ENCODE measurements at places on chromosomes 4 and X.

GRCh38 chrX:145843146-145843904 lies 25.7 kb downstream of the SLITRK2 start:
- no peak for DNase-seq

DNA sequence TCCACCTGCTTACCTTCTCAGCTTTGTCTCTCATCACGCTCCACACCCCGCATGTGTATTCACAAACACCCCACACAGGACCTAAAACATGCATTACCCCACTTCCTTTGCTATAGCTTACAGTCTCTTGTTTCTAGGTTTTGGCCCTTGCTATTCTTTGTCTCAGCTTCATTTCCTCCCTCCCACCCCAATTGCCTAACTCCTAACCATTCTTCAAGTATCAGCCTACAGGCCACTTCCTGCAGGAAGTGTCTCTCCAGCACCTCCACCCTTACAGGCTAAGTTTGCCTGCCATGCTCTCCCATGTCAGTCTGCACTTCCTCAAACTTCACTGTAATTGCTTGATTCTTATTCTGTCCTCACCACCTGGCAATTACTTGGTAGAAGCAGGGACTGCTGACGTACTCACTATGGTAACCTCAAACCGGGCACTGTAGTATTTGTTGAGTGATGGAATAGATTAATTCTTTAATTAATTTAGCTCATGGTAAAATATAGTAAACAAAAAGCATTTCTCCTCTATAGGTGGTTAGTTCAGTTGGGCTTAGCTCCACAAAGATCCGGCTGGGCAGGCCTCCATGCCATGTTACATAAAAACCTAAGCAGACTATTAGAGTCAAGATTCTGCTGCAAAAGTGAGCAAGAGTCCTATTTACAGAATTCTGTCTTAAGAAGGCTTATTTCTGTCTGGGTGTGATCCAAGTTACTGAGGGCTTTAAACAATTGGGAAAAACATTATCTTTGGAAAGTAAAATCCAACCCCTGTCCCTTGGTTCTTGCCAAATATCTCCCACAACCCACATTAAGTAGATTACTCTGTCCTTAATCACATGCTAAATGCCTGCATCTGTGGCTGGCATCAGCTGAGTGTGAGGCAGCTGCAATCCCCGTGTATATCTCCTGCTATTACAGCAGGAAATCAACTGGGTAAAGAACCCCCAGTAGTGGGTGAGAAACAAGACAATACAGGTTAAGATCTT lies 124.7 kb upstream of the CPEB2 start:
- DNase-seq: no peak

DNA sequence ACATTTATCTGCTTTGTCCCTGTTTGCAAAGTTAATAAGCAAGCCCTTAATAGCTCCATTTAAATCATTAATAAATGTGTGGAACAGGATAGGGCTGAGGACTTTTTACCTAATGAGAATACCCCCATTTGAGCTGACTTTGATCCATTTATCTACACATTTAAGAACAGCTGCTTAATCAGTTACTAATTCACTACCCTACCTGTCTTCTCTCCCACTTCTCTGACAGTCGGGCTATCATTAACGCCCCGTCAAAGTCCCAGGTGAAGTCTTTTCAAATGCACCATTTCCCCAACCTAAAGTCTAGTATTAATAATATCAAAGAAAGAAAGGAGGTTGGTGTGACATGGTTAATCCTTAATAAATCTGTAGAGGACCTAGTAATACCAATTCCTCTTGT lies 57.2 kb upstream of the NAP1L5 start:
- DNase-seq: no peak

DNA sequence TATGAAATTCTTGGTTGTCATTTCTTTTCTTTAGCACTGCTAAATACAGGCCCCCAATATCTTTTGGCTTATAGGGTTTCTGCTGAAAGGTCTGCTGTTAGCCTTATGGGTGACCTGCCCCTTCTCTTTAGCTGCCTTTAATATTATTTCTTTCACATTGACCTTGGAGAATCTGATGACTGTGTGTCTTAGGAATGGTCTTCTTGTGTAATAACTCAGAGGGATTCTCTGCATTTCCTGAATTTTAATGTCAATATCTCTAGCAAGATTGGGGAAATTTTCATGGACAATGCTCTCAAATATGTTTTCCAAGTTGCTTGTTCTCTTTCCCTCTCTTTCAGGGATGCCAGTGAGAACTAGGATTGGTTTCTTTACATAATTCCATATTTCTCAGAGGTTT lies 292.4 kb downstream of the SLC7A11 start:
- no peak for DNase-seq

GRCh38 chr4:168883513-168883912 lies 126.5 kb downstream of the CBR4 start:
- DNase-seq: no peak

DNA sequence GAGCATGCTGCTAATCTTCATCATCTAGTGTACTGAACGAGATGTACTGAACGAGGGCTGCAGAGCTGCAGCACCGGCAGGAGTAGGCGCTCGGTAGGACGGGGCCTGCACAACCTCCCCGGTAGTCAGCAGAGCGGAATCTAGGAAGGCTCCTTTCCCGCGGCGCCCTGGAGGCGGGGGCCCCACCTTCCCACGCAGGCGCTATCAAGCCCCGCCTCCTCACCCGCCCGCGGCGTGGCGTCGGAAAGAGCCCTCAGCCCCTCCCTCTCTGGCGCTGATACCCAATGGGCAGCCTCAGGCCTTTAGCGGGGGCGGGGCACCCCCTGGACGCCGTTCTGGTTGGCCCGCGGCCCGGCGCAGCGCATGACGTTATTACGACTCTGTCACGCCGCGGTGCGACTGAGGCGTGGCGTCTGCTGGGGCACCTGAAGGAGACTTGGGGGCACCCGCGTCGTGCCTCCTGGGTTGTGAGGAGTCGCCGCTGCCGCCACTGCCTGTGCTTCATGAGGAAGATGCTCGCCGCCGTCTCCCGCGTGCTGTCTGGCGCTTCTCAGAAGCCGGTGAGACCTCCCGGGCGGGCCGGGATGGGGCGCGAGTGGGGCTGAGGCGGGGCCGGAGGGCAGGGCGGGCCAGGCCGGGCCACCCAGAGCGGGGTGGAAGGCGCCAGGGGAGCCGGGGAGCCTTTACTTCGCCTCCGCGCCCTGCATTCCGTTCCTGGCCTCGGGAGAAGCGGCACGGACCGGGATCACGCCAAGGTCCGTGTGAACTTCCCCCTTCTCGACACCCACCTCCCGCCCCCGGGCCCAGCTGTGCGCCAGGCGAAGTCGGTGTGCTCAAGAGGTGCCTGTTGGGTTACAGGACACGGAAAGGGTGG lies at the start of gene PDHA1:
PDHA1 (plus strand) TSS at position 393 of the 874 bp plus-strand sequence; CDS start at position 504, 111 bp downstream.
- DNase-seq: peak; percentile 82

- no peak for DNase-seq
Measured at GRCh38 chrX:151713849-151714248, 2.0 kb upstream of the FATE1 start.

GRCh38 chr4:7818399-7818911 lies 121.2 kb downstream of the AFAP1 start:
- no peak for DNase-seq

GRCh38 chr4:99473131-99473530 lies 37.7 kb upstream of the C4orf17 start:
- DNase-seq: no peak

DNA sequence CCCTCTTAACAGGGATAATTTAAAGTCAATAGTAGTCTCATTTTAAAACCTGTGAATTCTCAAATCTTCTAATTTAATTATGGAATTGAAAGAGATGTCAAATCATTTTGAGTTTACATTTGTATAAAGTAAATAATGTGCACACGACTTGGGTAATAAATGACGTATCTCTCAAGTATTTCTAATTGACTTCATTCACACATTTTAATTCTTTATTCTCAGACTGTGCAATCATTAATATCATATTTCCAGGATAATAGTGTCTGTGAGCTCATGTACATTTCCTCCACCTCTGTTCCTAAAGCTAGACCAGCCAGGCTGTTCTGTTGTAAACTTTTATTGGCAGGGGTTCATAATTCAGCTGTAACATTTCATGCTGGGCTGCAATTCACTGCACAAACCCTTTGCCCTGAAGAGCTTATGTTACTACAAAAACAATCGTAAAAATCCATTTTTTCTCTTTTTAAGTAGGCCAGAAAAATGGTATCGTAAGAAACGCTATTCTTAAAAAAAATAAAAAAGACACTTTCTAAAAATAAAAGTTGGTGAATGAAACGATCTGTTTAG lies 1103.1 kb upstream of the TENM3 start:
- DNase-seq: no peak

- no peak for DNase-seq
Measured at GRCh38 chrX:26908218-26908617, 554.9 kb downstream of the PPP4R3C start.

- DNase-seq: no peak
Measured at GRCh38 chr4:33649015-33649414, 2595.3 kb downstream of the ARAP2 start.

DNA sequence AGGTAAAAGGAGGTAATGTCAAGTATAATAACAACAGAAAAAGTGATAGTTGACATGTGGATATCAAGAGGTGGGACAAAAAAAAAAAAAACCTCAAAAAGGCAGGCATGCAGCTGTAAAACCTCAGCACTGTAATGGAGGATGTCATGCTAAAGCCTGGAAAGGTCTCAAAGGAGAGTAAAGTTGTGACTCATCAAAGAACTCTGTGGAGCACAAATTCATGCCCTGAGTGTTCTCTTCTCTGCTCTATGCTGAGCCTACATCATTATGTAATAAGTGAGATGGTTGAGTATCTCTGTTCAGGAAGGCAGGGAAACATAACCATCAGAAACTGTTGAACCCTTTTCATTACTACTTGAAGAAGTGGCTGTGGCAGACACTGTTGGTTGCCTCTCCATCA lies 597.8 kb downstream of the BCOR start:
- DNase-seq: no peak

GRCh38 chrX:54087661-54088060 lies 43.4 kb upstream of the PHF8 start:
- DNase-seq: no peak

GRCh38 chr4:26955241-26955640 lies 94.6 kb downstream of the STIM2 start:
- no peak for DNase-seq

GRCh38 chr4:972651-973424 lies 531 bp downstream of the DGKQ start:
- no peak for DNase-seq

DNA sequence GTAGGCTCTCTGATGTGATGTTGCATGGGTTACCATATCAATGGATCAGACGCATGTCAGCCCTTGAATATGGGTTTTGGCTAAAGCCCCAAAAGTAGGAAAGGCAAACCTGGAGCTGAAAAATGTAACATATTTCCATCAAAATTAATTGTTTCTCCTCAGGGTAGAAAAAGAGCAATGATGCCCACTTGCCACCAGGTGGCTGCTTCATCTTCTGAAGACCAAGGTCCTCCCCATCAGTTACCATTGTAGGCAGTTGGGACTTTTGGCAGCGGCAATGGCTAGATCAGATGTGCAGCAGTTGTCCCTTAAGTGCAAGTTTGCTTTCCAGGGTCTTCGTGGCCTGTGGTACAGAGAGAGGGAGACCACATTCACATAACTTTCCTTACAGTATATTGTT lies 118.2 kb downstream of the NAF1 start:
- no peak for DNase-seq

DNA sequence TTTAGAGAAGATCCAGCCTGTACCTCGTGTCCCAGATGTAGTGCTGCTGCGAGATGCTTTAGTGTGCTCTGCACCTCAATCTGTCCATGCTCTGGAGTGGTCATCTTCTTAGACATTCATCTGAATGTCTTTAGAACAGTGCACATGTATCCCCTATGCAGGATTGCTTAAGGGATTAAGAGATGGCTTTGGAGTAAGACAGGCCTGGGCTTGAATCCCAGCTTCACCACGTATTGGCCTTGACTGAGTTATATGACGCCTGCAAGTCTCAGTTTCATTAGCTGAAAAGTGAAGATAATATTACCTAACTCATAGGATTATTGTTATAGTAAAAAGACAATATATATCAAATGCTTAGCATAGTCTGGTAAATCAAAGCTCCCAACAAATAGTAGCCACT lies 98.3 kb downstream of the NFKB1 start:
- no peak for DNase-seq

DNA sequence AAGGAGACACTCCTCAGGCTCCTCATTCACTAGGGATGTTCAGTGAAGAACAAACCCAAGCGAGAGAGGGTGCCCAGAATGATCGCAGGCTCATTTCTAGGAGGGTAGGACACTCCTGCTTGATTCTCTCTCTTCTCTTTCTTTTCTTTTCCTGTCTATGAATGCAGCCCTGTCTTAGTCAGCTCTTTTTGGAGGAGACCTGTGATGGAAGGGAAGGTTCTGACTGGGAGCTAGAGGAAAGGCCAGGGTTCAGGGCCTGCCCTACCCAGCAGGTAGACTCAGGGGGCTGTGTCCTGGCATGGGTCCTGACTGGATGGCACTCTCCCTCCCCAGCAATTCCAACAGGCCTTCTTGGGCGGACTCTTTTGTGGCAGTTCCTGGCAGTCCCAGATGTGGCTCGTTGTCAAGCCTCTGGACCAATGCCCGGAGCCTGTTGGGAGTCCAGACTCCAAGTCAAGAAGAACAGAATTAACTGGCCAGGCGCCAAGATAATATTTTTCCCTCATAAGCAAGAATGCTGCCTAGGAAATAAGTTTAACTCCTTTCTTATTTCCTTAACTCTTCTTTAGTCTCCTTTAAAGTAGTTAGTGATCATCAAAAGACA lies 139.4 kb upstream of the SCML1 start:
- DNase-seq: no peak

GRCh38 chr4:59180161-59180560 lies 2020.0 kb upstream of the ADGRL3 start:
- no peak for DNase-seq

DNA sequence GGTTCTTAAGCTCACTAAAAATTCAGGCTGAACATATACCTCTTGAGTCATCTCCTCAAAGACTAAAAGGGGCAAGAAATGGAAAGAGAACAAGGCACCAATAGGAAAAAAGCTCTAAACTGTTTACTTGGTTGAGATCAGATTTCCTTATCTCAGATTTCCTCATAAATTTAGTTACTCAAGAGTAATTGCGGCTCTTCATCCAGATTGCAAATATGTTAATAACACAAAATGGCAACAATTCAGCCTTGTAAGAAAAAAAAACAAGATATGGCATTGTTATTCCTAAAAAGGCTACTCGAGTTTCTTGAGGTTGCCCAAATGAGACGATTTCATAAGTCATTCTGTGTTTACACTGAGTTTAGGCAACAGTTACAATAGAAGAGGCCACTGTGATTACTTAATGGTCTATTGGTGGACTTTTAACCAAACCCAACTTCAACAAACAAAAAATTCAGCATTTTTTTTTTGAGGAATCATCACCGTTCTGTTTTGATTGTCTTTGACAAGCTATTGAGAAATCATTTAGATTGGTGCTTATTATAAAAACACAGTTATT lies 97.9 kb upstream of the PDHA1 start:
- DNase-seq: no peak

DNA sequence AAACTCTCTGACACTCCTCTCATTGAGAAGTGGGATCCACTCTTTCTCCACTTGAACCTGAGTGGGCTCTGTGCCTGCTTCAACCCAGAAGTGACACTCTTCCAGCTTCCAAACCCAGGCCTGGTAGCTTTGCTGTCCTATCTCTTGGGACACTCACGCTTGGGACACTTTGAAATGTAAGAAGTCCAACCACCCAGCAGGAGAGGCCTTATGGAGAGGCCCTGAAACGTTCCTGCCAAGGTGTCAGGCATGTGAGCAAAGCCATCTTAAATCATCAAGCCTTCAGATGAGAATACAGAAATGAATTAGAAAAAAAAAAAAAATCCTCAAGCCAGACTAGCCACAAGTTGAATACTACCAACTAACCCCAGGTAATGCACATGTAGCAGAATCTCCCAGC lies 30.2 kb downstream of the RBM47 start:
- no peak for DNase-seq
